ENCODE measurements at places on chromosomes 7 and 10. TPM values are rescaled to one million over a fixed set of nuclear protein-coding genes. Genes with fewer than 3 reads are reported as not detected.

DNA sequence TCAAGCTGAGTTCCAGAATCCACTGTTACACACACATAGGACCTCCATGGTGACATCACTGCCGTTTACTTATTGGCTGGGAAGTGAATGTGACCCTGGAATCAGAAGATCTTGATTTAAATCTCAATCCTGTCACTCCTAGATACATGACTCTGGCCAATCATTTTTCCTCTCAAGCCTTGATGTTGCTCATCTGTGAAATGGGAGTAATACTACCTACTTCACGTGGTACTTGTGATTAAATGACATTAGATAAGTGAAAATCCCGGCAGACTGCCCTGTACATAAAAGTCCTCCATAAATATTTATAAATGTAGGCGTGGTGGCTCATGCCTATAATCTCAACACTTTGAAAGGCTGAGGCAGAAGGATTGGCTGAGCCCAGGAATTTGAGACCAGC, 88.0 kb upstream of the SVIL start:
- DNase-seq = no peak

GRCh38 chr10:30114881-30115625, 55.7 kb upstream of the JCAD start:
- peak; percentile 75 for DNase-seq

The TYW1B gene
- polyA plus RNA-seq = 10.5 TPM

- no peak for DNase-seq
Measured at GRCh38 chr7:16345979-16346958, 75.1 kb downstream of the CRPPA start.

DNA sequence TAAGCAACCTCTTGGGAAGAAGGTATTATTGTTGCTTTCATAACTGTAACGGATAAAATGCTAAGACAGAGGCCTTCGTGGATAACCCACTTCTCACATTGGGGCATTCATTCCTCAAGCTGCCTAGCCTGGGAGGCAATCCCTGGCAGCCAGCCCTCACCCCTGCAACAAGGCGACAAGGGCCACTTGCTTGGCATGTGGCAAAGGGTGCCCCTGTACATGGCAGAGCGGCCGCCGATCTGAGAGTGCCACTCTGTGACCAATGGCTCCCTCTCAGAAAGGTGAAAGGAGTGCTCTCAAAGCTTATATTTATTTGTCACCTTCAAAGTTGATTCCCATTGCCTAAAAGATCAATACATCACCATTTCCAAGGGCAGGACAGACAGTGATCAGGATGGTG, 31.9 kb downstream of the EBF3 start:
- no peak for DNase-seq

The SFTPA1 gene
- polyA plus RNA-seq = not detected

The GRID2IP gene
- polyA plus RNA-seq = 0.34 TPM

GRCh38 chr10:16742165-16742960, 74.9 kb downstream of the RSU1 start:
- DNase-seq = no peak

DNA sequence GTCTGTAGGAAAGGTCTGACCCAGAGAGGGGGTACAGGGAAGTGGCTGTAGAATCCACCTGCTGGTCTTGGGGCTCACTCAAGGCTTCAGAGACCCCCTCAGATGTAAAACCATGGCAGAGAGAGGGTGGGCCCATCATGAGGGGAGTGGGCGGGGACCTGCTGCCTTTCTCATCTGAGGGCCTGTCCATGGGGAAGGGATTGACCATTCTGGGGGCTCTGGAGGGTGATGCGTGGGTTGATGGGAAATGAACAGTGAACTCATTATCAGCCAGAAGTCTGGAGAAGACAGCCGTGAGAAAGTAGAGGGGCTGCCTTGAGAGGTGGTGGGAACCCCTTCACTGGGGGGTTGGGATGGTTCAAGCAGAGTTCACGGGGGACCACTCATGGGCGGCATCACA, 66.8 kb downstream of the MINDY4 start:
- no peak for DNase-seq

- no peak for DNase-seq
Measured at GRCh38 chr7:137772748-137773147, 74.0 kb downstream of the DGKI start.

DNA sequence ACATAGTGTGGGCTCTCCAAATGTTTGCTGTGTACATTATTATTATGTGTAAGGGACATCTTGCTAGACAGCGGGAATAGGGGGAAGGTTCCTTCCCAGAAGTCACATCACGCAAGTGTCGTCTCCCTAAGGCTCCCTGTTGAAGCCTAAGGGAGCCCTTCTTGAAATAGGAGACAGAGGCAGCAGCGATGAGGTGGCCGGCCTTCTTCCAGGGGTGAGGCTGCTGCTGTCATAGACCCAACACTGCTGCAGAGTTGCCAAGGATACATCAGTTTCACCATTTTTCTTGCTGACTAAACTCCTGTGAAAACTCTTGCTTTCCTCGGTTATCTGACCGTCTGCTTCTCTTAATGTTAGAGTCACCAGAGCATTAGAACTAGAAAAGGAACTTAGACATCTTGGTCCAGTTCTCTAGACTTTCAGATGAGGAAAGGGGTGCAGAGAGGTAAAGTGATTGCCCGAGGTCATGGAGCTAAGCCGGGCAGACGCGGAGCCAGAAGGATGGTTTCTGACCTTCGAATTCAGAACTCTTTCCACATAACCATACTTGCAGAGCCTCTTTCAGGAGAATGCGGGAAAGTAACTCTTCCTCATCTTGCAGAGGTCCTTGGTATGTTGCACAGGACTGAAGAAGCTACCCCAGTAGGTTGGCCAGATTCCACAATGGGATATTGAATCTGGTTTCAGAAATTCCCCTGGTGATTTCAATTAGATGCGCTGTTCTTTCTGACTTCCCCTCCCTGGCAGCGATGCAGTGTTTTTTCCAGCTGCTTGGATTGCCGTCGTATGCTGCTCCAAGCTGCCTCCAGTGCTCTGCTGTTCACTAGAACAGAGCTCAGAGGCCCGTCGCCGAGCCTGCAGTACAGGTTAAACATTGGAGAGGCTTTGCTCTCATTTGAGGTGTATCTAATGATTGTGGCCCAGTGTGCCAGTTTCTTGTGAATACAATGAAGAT, 217.1 kb downstream of the CAMK1D start:
- peak; percentile 43 for DNase-seq

- no peak for DNase-seq
Measured at GRCh38 chr7:7919449-7919945, 49.1 kb upstream of the GLCCI1 start.

The HHEX gene
- 5.6 TPM for polyA plus RNA-seq

The CTAGE6 gene
- polyA plus RNA-seq = 7.9 TPM

- DNase-seq = no peak
Measured at GRCh38 chr10:19577807-19578206, 238.4 kb upstream of the PLXDC2 start.

Data from testis (tissue), 5 donors.